ENCODE measurements at places on chromosomes 3 and 15. TPM values are rescaled to one million over a fixed set of nuclear protein-coding genes. Genes with fewer than 3 reads are reported as not detected.

Gene CEP19
- 1.3 TPM for total RNA-seq

Gene IGSF10
- total RNA-seq, result 2.2 TPM

Gene POC1A
- 1.7 TPM for total RNA-seq

- DNase-seq, result no peak
Measured at GRCh38 chr15:64763021-64763420, 12.4 kb downstream of the RBPMS2 start.

GRCh38 chr15:100667405-100668347 is 65.3 kb downstream of the ASB7 start:
- DNase-seq, result no peak

- peak; percentile 49 for DNase-seq
Measured at GRCh38 chr3:10361375-10361774, 40.5 kb upstream of the SEC13 start.

GRCh38 chr3:114377426-114377825 is 83.6 kb downstream of the TIGIT start:
- DNase-seq, result no peak

DNA sequence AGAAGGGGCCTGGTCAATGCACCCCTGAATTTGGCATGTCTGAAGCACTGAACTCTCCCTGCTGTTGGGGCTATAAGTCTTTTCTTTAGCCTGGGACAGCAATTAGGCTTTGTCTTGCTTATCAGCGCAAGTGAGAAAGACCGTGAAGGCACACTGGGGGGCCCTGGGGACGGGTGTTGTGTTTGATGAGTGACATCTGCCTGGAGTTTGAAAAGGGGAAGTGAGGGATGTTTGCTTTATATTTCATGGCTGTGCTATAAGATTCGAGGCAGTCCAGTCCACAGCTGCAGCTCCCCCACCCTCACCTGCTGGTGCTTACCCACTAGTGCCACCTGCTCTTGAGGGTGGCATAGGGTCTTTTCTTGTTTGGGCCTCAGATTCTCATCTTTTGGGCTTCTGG is 44.8 kb downstream of the CEMIP start:
- DNase-seq, result no peak

- DNase-seq, result no peak
Measured at GRCh38 chr3:188349933-188350332, 196.0 kb downstream of the LPP start.

GRCh38 chr15:101501703-101502373 is 12.3 kb upstream of the PCSK6 start:
- peak; percentile 79 for DNase-seq

DNA sequence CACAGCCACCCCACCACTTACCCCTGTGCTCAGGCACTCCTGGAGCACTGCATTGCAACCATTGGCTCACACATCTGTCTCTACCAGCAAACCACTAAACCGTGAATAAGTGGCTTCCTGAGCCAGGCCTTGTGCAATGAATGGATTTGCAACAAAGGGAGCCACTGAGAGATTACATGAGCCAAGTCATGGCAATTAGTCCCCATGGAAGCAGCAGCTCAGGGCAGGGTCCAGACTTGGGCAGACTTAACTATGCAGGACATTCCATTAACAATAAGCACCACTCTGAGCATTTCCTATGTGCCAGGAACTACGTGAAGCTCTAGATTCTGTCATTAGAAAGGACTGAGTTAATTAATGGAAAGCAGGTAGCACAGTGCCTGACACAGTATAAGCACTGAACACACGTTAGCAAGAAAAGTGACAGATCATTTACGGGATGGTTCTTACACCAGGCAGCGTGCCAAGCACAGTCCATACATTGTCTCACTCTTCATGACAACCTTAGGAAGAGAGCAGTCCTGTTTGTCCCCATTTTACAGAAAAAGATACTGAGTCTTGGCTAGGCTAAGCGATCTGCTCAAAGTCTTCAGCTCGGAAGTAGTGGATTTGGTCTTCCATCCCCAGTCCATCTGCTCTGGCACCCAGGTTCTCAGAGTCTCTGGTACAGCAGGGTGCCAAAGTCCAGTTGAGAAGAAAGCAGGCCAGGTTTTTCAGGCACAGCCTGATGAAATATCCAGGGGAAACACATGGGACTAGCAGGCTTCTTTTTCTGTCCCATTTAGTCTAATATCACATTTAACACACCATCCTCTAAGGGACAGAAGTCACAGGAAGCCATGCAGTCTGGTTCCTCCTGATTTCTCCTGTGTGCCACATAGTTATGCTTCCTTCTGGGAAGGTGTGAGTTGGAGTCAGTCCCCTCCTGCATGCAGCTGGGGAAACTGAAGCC is 44.1 kb downstream of the LIPC start:
- DNase-seq, result no peak

GRCh38 chr15:35713733-35714132 is 167.8 kb upstream of the DPH6 start:
- DNase-seq, result no peak

All from posterior vena cava (tissue), 2 donors.